ENCODE measurements at places on chromosomes 12 and 14. TPM values are rescaled to one million over a fixed set of nuclear protein-coding genes. Genes with fewer than 3 reads are reported as not detected.

- no peak for DNase-seq
These were observed 42.9 kb downstream of the ERH start for GRCh38 chr14:69355154-69355597.

GRCh38 chr12:48126953-48127630 is 7.9 kb downstream of the PFKM start:
- DNase-seq, result no peak

GRCh38 chr12:15580431-15580830 is 208.8 kb downstream of the EPS8 start:
- DNase-seq, result no peak

DNA sequence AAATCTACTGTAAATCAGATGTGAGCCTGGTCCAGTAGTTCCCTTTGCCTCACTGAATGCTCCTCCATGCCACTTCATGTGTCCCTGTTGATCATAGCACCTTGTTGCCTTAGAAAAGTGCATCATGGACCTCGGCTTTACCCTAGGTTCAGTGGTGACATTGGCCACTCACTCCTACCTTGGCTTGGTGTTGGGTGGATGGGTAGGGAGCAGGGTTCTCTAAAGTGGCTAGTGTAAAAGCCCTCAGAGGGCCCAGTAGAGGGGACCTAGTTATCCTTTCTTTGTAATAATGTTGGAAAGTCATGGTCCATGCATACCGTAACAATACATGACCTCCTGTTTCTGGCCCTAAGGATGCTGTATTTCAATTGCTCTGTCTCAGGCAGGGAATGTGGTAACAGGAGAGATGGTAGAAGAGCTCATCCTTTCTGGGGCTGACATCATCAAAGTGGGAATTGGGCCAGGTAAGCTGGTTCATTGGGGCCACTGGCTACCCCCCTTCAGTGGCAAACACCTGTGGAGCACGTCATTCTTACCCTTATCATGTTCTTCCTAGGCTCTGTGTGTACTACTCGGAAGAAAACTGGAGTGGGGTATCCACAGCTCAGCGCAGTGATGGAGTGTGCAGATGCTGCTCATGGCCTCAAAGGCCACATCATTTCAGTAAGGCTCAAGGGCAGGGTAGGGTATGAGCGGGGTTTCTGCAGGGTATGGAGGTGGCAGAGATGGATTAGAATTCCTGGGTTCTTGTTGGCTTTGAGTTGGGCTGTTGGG is 4.1 kb downstream of the GMPR2 start:
- no peak for DNase-seq

DNA sequence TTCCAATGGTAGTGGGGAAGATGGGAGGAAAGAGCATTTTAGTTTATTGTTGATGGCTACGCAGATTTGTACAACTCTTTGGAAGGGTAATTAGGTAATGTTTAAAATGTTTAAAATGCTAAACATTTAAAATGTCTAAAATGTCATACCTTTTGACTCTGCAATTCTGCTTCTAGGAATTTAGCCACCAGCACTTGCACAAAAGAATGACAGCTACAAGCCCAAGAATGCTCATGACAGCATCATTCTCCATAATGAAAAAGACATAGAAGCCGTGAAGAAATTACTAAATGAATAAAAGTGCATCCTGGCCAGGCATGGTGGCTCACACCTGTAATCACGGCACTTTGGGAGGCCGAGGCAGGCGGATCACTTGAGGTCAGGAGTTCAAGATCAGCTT is 19.9 kb upstream of the DYNC1H1 start:
- DNase-seq, result no peak

DNA sequence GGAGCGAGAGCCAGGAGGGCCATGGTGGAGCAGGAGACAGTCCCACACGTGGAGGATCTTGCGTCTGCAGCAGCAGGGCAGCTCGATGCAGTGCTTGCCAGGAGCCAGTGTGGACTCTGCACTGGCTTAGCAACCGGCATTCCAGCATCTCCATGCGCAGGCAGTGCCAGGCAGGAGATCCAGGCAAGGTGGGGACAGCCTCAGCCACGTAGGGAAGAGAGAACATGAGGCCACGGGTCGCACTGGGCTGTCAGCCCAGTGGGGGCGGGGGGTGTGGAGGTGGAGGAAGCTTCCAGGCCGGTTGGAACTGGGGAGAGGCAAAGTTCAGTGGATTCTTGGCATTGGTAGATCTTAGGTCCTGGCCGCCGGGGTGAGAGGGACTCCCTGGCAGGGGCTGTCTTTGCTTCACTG is 121.0 kb upstream of the EVL start:
- DNase-seq, result no peak

- DNase-seq, result no peak
These were observed 1.3 kb upstream of the LTBP2 start for GRCh38 chr14:74613211-74613914.

TAS2R7 gene
- not detected for total RNA-seq

DNA sequence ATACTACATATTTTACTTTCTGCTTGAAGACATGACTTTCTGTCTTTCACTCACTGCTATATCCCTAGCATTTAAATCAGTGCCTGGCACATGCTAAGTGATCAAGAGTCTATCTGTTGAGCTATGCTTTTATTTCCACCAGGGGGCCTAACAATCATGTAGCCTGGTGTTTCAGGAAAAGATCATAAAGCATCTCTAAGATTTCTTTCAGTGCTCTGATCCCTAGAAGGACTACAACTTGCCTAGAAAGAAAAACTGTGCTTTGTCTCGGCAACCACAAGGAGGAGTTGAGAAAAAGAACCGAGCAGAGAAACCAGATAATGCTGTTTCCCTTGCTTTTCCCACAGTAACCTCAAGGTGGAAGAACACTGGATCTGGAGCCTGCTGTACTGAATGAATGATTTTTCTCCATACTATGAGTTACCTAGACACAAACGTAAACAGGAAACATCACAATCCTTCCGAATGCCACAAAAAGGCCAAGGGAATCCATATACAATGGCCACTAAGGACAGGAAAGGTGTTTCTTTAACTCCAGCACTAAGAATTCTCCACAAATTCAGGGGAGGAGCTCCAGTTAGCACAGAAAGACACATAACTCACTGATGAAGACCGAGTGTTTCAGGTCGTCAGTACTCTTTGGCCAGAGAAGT is 1.2 kb downstream of the CRY1 start:
- peak; percentile 96 for DNase-seq

DNA sequence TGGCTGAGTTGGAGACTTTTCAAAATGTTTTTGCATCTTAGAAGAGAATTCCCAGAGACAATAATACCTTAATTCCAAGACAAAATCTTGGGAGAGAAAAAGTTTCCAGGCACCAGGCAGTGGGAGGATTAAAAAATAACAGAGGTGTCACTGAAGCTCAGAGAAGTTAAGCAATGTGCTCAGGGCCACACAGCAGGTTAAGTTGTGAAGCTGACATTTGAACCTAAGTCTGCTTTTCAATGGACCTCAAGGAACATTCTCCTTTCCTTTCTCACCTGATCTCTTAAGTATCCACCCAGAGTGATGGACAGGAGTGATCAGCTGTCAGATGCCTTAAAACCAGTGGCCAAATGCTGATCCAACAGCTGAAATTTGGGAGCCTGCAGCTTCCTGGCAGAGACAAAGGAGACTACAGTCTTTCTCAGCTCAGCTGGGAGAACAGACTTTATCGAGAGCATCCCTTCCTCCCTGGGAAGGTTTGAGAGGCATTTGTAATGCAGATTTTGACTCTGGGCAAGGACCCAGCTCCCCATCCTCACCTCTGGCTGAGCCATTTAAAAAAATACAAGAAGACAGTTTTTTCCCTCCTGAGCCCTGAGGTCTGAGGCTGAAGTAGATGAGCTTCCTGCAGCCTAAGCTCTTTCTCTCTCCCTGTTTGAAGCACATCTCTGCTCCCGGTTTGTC is 174.9 kb upstream of the RPH3A start:
- no peak for DNase-seq

HOXC12 gene
- total RNA-seq, result not detected

- no peak for DNase-seq
These were observed 121.9 kb downstream of the ADGRD1 start for GRCh38 chr12:131075611-131076010.

PRH2 gene
- total RNA-seq, result not detected

LPAR5 gene
- 4.9 TPM for total RNA-seq

DNA sequence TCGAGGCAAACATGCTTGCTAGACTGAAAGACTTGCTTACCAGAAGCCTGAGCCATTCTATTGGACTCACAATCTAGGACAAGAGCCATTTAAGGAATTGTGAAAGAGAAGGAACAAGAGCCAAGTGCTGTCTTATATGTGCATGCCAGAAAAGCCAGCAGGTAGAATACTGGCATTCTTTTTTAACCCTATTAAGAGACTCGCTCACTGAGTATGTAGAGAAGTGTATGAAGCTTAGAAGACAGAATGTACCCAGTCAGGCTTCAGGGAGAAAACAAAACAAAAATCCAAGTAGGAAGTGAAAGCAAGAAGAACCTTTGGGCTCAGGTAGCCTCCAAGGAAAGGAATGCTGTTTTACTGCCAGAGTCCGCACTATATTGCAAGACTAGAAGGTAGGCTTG is 65.9 kb downstream of the DCAF5 start:
- DNase-seq, result no peak

SLC25A21 gene
- 1.4 TPM for total RNA-seq

GRCh38 chr12:112170376-112170775 is 45.0 kb downstream of the TRAFD1 start:
- DNase-seq, result no peak

ACIN1 gene
- 150 TPM for total RNA-seq

TSPAN9 gene
- 81.6 TPM for total RNA-seq

SPIC gene
- 0.44 TPM for total RNA-seq

DNA sequence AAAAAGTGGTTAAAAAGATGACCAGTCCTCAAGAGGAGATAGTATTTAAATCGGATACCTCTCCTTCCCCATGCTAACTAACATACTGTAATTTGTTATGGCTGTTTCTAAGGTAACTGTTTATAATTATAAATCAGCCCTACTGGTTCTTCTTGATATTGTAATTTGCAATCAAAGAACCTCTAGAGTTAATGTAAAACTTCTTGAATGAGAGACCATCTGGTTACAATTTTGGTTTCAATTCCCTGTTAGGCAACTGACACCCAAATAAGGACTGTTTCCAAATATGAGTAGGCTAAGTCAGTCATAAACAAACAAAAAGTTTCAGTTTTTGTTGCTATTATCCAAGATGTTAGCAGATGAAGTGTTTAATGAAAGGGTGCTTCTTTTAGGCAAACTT is 120.2 kb upstream of the DNM1L start:
- no peak for DNase-seq

DNA sequence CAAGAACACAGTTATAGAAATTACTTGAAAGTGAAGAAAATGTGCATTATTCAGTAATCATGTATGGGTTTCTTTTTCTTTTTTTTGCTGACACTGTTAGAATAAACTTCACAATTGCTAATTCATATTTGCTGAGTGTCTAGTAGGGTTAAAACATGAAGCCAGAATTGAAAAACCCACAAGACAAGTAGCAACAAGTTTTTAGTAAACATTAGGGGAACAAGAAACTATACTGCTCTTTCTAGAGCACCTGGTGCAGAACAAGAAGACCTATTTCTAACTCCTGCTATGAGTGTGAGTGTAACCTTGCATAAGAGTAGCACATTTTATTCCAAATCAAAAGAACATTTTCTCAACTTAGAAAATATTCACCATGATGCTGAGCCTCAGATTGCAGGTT is 83.2 kb downstream of the ITPR2 start:
- no peak for DNase-seq

DNA sequence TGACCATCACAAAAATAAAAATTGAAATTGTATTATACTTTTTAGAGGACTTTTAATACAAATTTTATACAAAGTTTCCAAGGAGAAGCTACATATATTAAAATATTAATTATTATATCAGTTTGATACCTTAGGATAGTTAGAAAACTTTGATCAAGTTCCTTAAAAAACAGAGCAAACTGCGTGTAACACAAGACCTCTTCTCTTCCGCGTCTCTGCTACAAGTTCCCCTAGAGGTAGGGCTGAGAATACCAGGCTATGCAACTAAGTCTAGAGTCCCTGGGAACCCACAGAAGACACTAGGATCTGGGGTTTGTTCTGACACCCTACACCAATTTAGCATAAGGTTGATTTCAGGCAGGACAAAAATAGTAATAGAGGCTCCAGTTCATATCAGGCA is 319.0 kb downstream of the FOXG1 start:
- no peak for DNase-seq

GRCh38 chr12:69163681-69164362 is 75.5 kb upstream of the CPSF6 start:
- DNase-seq, result no peak

DNA sequence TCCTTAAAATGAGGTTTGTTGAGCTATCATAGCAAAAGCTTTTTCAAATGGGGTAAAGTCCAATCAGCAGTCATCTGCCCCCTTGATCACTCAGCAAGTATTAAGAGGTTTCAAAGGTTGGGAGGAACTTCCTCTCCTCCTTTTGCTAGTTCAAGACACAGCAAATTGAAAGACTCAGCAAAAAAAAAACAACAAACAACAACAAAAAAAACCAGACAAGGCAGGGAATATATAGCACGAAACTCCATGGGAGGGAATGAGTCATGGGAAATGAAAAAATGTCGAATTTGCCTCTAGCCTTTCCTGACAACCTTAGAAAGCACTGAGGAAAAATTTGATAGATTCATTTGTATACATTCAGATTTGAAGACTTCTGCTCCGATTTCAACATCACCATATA is 1.6 kb upstream of the SLC7A8 start:
- DNase-seq, result no peak

- no peak for DNase-seq
These were observed 158.9 kb downstream of the FBXL14 start for GRCh38 chr12:1435456-1435855.

LRRK2 gene
- total RNA-seq, result 110 TPM

DNA sequence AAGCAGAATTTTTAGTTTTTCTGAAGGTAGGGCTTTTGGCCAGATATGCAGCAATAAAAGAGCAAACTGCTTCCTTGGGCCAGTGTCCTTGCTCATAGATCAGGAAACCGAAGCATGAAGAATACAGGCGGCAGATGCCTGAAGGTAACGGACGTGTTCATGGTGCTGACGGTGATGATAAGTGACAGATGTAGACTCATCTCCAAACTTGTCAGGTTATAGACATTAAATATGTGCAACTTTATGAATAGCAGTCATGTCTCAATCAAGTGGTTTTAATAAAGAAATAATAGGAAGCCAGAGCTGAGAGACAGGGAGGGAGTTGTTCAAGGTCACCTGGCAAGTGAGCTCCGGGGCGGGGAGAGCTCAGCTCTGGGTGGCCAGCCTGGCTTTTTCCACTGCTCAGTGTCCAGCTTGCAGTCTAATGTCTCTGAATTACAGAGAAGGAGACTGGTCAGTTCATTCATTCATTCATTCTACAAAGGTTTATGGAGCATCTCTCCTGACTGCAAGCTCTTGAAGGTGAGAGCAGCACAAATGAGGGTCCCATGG is 1.0 kb downstream of the SERPINA5 start:
- no peak for DNase-seq

DNA sequence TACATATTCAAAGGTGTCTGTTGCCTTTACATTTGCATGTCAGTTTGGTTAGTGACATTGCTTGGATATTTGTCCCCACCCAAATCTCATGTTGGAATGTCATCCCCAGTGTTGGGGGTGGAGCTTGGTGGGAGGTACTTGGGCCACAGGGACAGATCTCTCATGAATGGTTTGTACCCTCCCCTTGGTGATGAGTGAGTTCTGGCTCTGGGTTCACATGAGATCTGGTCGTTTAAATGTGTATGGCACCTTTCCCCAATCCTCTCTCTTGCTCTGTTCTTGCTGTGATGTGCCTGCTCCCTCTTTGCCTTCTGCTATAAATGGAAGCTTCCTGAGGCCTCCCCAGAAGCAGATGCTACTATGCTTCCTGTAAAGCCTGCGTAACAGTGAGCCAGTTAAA is 207.9 kb upstream of the DIO3 start:
- no peak for DNase-seq

TMEM132C gene
- 0.28 TPM for total RNA-seq

LRRC74A gene
- not detected for total RNA-seq

KRT7 gene
- 1,490 TPM for total RNA-seq

GRCh38 chr12:24798335-24798734 is 150.6 kb downstream of the BCAT1 start:
- peak; percentile 40 for DNase-seq

Measured in kidney (tissue), 22 donors.